HL-60 (cell line): ENCODE measurements at places on chromosomes 7 and 10.

DNA sequence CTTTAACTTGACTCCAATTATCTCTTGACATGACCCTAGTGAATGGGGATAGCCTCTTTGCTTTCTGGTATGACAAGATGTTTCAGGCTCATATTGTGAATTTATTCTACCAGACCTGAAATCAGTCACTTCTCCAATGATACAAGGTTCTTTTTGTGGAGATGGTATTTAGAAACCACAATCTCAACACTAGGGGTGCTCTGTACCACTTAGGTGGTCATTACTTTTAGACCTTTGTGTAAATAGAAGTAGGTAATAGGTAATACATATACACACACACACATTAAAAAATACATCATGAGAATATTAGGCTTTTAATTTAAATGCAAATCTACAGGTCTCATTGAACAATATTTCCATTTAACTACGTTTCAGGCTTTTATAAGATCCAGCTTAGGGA is 199.0 kb upstream of the RHOBTB1 start:
- no peak for DNase-seq

DNA sequence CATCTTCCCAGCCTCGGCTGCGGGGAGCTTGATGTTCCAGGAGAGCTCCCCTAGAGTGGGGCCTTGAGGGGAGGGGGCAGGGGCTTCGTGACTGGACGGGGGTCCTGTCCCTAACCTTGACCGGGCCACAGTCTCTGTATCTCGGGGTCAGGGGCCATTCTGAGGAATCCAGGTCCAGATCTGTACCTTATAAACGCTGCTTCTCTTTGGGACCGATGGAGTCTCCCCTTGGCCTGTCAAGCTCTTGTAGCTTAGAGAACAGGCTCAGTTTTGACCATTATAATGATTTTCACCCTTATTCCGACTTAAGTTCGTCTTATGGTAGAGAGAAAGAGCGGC is 831 bp downstream of the ZKSCAN5 start:
- no peak for DNase-seq

- DNase-seq, result peak; percentile 55
These were observed at the start of gene ARID5B for GRCh38 chr10:61900829-61901792. Gene ARID5B (plus strand): TSS chr10:61901699. CDS start chr10:61901710, 11 bp downstream.

- DNase-seq, result no peak
These were observed 2.8 kb upstream of the CELF2 start for GRCh38 chr10:11014671-11015445.

GRCh38 chr7:47572094-47572445 is 9.8 kb downstream of the TNS3 start:
- no peak for DNase-seq

- no peak for DNase-seq
These were observed 550 bp upstream of the PLAU start for GRCh38 chr10:73910401-73910763.

GRCh38 chr7:143458263-143458662 is 15.0 kb downstream of the TAS2R60 start:
- no peak for DNase-seq

- no peak for DNase-seq
These were observed 193.1 kb upstream of the POM121L12 start for GRCh38 chr7:52842202-52842900.

DNA sequence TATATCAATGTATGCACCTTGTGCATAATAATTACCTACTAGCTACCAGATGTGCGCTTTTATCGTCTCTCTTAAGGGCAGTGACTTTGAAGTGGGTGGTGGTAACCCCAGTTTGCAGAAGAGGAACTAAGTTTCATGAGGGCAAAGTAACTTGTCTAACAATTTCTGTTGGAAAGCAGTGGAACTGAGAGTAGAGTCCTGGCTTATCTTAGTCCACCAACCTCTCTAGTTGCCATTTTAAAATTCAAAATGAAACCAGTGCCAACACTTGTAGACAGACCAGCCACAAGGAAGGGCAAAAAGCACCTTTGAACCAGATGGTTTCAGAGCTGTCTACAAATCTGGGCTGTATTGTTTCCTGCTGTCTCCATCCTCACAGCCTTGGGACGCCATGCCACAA is 32.0 kb upstream of the RBM20 start:
- no peak for DNase-seq

- no peak for DNase-seq
These were observed 50.7 kb downstream of the KCNMA1 start for GRCh38 chr10:77586719-77587415.

GRCh38 chr7:8177109-8177933 is 84.6 kb downstream of the ICA1 start:
- peak; percentile 51 for DNase-seq
